Erythroblast (primary cell): ENCODE measurements at places on chromosomes 7 and 10.

DNA sequence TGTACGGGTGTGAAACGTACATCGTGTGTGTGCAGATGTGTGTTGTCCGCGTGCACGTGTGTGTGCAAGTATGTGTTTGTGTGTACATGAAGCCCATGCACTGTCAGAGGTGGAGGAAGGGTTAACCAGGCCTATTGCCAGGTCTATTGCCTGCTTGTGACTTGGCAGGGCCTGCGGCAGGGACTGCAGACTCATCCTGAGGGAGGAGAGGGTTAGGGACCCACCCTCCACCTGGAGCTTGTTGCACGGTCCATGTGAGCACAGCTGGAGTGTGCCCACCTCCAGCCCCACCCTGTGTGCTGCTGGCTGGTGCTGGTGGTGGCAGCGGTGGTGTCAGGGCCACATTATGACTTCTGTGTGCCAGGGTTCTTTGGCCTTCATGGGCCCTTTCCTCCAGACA, 7.1 kb upstream of the AQP1 start:
- DNase-seq, result peak; percentile 11

GRCh38 chr7:125661-126060, 66.7 kb upstream of the FAM20C start:
- DNase-seq, result peak; percentile 25

DNA sequence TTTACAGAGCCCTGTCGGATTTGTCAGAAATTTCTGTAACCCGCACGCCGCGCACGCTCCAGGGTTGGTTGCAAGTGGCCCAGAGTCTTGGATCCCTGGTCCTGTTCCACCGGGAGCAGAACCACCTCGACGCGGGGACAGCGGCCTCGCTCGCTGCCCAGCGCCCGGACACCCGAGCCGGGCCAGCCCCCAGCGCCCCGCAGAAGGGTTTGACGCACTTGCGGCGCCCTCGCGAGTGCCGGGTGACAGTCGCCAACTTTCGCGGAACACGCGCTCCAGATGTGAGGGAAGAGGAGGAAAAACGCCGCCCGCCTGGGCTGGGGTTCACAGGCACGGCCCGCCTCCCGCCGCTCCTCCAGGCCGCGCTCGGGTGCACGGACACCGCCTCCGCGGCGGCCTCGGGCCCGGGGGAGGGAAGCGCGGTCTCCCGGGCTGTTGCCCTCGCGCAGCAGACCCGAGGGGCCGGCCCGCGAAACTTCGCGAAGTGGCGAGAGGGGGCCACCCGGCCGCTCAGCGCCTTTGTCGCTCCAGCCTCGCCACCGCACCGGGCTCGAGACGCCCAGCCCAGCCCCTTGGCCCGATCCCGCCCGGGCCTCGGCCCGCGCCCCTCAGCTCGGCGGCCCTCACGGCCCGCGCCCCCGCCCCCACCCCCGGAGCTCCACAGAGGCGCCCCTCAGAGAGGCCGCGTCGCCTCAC, 514 bp downstream of the RNF216 start:
- DNase-seq, result no peak

DNA sequence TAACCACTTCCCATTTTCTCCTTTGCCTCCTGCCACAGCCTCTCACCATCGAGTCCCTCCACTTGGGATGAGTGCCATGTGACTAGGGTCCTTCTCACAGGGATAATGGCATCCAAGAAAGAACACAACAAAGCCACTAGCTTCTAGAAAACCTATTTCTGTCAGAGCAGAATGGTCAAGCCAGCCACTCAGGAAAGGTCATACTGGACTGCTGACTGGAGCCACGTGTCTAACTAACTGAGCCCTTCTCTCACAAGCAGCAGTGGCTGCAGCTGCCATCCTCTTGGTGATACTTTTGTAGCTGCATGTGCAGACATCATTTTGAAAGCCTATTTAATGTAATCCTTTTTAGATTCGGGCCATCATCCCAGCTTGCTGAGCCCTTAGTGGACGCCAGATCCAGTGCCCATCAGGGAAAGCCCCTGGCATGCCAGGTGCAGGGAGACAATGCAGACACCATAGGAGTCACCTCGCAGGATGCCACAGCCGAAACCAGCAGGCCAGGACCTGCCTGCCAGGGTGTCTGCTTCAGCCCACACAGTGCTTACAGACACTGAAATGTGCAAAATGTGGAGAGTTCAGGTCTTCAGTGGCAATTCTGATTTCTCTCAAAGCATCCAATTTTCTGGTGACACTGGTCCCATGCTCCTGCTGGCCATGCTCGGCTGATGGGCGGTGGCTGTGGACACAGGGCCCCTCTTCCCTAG, 98.3 kb upstream of the DDC start:
- no peak for DNase-seq
